ENCODE measurements at places on chromosomes 16 and 17.

- peak; percentile 10 for DNase-seq
These were observed 2.2 kb upstream of the PHLPP2 start for GRCh38 chr16:71726476-71727315.

DNA sequence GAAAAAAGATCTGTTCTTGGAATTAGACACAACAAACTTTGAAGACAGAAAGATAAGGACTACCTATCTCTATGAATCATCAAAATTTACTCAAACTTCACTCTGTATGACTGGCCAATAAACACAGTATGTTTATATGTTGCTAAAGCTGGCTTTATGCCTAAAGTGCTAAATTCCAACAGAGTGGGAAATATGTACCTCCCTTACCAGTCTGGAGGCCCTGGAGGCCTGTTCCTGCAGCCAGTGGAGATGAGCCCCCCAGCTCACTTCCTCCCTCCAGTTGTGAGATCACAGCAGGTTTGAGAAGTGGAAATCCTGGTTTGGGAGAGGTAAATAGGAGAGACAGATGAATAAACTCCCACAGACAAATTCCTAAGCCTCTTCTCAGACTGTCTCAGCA lies 9.0 kb downstream of the ZNF23 start:
- no peak for DNase-seq

GRCh38 chr17:60902399-60902798 lies 224.7 kb downstream of the BCAS3 start:
- peak; percentile 46 for DNase-seq

DNA sequence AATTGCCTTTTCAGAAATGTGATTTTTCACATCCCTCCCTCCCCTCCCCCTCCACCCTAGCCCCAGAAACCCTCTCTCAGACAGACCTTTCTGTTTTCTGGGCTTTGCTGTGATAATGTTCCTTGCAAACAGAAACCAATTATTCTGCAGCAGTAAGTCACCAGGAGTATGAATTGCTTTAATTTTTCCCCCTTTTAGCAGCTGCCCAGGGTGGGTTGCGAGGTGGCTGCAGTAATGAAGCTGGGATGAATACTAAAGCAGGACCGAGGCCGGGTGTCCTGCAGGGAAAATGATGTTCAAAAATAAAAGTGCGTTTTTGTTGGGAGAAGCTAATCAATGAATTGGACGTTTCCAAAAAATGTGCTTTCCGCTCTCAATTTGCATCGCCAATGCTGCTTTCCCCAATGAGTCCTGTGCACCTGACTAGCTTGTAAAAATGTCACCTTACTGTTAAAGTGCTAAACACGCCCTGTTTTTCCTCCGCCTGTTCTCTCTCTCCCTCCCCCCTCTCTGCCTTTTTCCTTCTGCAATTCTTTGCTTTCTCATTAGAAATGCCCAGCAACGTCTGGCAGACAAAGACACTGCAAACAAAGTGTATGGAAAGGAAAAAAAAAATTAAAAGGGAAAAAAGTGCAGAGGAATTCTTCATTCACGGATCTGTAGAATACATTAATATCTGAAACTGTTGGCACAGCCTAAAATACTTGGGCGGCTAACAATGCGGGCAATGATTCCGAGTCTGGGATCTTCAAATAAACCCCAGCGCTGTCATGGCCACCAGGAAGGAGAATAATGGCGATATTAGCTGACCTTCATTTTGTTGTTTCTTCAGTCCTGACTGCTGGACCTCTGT lies 244.1 kb downstream of the STX8 start:
- no peak for DNase-seq

GRCh38 chr16:2692948-2693651 lies 10.8 kb downstream of the KCTD5 start:
- no peak for DNase-seq

GRCh38 chr16:35492225-35492624 lies 2032.8 kb downstream of the TP53TG3F start:
- DNase-seq, result no peak

GRCh38 chr17:77963441-77963840 lies 4.9 kb downstream of the TNRC6C start:
- DNase-seq, result peak; percentile 94

GRCh38 chr17:192666-193425 lies 11.4 kb upstream of the DOC2B start:
- no peak for DNase-seq

GRCh38 chr17:81368161-81369022 lies 26.9 kb upstream of the BAHCC1 start:
- DNase-seq, result no peak

GRCh38 chr17:74529243-74529642 lies 2.0 kb downstream of the CD300LB start:
- no peak for DNase-seq

GRCh38 chr16:49788986-49789385 lies 66.9 kb downstream of the ZNF423 start:
- no peak for DNase-seq

DNA sequence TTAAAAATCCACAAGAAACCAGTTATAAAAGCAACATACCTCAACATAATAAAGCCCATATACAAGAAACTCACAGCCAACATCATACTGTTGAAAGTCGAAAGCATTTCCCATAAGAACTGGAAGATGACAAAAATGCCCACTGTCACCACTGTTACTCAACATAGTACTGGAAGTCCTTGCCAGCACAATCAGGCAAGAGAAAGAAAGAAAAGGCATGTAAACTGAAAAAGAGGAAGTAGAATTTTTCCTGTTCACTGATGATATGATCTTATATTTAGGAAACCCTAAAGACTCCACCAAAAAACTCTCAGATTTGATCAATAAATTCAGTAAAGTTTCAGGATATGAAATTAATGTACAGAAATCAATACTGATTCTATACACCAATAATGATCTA lies 45.1 kb downstream of the AHSP start:
- no peak for DNase-seq

DNA sequence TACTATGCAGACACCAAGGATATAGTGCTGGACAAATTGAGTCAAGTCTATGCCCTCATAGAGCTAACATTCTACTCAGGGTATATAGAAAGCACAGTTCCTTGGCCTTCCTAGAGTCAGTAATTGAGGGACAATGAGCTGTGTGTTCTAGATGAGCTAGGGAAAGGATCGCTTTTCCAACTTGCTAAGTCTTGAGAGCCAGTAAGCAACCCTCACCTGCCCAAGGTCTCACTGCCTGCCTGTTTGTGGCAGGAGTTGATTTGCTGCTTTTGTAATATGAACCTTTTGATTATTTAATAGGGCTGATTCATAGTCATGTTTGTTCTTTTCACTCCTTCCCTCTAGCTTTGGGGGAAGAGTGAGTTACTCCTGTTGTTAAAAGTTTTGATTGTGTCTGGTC lies 6.5 kb downstream of the DDX42 start:
- peak; percentile 27 for DNase-seq

DNA sequence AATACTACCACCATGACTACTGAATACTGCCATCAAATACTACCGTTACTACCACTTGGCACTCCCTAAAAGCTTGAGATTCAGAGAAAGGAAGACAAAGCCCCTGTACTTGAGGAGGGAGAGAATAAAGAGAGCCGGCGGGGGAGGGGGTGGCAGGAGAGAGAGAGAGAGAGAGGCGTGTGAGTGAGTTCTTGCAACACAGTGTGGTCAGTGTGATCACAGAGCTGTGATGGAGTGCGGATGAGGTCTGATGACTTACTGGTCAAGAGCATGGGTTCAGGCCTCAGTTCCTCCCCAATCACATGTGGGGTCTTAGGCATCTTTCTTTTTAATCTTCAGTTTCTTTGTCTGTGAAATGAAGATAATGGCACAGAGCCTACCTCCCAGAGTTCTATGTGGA lies 19.2 kb downstream of the PRKCB start:
- DNase-seq, result no peak

DNA sequence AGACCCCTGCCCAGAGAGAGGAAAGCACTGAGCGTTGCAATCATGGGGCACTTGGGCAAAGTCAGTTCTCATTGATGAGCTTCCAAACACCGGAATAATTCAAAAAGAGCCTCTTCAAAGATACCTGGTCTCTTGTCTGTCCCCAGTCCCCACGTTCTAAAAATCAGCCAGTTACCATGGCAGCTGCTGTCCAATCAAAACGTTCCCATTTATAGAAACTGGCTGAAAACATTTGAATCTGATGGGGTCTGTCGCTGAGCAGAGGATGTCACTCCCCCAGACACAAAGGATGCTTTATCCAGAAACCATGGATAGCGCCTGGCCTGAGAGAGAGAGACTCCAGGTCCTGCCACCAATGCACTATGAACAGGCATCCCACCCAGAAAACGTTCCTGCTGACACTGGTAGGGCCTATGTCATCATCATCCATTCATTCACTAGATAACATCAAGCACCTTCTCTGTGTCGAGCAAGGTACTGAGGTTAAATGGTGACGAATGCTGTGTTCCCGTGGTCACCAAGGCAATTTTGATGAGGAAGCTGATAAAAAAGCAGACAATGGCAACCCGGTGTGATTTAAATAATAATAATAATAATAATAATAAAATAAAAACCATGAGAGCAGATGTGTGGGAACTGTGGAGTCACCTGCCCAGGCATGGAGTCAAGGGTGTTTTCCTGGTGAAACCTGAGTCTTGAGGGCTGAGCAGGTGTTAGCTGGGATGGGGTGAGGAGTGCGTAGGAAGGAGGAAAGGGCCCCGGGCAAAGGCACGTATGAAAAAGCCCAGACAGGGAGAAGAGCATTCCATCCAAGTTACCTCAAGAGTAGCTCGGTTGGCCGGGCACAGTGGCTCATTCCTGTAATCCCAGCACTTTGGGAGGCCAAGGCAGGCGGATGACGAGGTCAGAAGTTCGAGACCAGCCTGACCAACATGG lies 19.0 kb upstream of the CALB2 start:
- no peak for DNase-seq

DNA sequence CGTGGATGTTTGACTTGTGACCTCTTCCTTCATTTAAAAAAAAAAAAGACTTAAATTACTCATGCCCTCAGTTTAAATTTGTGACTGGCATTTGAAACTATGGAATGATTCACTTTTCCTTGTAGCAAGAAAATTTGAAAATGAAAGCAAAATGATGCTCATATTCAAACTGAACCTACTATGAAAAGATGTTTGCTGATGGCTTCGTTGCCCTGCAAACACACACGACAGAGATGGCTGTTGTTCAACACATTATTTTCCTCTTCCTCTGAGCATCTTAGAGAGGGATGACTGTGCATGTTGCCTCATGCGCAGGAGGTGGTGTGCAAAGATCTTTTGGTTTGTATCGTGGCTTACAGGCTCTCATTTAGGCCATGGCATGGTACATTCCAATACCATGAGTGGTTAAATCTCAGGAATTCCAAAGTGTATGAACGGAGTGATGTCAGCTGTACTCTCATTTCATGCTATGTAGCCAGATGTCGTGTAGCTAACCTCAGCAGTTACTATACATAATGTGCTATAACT lies 164.5 kb downstream of the PRKCA start:
- DNase-seq, result peak; percentile 98

- DNase-seq, result peak; percentile 44
These were observed 179.3 kb downstream of the SLC39A11 start for GRCh38 chr17:72913142-72913682.

- no peak for DNase-seq
These were observed 119.7 kb downstream of the RPTOR start for GRCh38 chr17:80664217-80664790.

GRCh38 chr16:1812732-1813163 lies 13.9 kb downstream of the HAGH start:
- peak; percentile 89 for DNase-seq

DNA sequence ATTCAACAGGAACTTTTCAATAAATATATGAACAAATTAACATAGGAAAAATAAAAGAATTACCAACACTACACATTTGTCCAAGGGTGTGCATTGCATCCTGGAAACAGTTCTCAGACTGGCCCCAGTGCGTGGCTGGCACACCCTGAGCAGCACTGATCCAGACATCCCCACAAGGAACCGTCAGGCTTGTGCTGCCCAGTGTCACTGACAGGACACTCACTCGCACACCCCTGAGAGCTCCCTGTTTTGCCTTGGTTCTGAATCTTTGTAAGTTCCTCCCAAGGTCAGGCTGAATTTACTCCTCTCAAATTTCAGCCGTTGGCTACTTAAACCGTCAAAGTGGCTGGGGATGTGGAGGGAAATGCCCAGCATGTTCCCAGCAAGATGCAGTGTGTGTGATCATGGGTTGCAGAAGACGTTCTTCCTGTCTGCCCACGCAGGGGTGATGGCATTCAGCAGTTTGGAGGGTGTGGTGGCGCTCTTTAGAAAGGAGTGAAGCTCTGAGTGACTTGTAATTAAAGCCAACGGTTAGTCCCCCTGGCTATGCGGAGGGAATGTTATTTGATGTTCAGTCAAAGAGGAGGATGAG lies 1.7 kb downstream of the MT2A start:
- peak; percentile 93 for DNase-seq

DNA sequence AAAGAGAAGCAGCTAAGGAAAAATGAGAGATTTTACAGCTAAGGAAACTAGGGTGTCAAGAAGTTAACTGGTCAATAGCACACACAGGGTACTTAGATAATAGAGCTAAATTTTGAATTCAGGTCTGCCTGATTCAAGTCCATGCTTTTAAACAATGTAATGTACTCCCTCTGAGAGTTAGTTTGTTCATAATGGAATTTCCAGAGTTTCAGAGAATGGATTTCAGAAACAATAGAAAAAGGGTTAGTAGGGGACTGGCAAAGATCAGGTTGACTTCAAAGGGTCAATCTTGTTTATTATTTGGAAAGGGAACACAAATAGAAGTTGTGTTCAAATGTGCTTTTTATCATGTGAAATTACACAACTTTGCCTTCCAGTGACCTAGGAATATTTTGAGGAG lies 17.9 kb downstream of the NSRP1 start:
- peak; percentile 47 for DNase-seq

DNA sequence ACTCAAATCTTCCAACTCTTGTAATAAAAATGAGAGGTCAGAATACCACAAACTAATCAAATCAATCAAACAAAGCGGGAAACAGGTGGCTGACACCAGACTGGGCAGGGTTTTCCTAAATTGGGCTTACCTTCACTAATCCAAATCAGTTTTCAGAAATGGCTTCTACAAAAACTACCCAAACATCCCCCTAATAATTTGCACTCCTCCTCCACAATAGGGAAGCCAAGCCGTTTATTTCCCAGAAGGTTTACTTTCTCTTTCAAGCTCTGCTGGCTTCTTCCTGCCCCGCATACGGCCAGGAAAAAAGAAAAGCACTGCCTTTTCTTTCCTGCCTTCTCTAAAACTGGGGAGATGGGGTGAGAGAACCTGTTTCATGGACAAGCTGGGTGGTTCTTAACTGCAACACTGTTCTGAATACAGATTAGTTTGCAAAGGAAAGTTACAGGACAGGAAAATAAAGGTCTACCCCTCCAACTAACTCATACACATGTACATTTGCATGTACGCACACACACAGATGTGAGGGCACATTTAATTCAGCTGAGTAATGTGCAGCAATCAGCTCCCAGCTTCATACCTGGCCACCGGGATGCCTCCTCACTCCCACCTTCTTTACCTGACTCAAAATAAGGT lies 9.2 kb downstream of the STAT3 start:
- peak; percentile 46 for DNase-seq

DNA sequence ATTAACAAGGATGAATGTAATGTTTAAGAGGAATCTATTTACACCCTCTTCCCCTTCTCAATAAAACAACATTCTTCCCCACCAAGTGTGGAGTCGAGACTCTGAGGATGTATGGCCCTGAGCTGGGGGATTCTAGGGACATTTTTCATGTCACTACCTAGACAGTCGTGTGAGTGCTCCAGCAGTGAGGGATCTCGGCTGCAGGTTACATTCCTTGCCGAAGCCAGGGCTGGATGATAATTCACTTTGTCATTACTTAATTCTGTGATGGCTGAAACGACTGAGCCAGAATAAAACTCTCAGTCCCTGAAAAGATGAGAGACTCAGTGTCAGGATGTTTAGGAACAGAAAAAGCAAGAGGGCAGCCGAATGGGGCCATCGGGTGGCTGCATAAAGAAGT lies 106.9 kb upstream of the HSBP1 start:
- DNase-seq, result no peak

All from cardiac fibroblast (primary cell).